Vagina (tissue), 2 donors: ENCODE measurements at places on chromosomes 7 and 10. TPM values are rescaled to one million over a fixed set of nuclear protein-coding genes. Genes with fewer than 3 reads are reported as not detected.

The TMEM270 gene
- total RNA-seq, result not detected

The CDH23 gene
- 10.3 TPM for total RNA-seq

The ZP3 gene
- 2.7 TPM for total RNA-seq

The UTF1 gene
- total RNA-seq, result not detected

The PSTK gene
- 8.6 TPM for total RNA-seq

The CASP7 gene
- total RNA-seq, result 13.8 TPM

The ETV1 gene
- 4.2 TPM for total RNA-seq

The KIAA1217 gene
- 54.3 TPM for total RNA-seq

The CYP2C9 gene
- total RNA-seq, result 3.4 TPM

The VSTM2A gene
- 0.98 TPM for total RNA-seq

The LRRC17 gene
- total RNA-seq, result 2.9 TPM

The ENTPD1 gene
- total RNA-seq, result 17.7 TPM

The ELMO1 gene
- total RNA-seq, result 74.4 TPM

The ADCY1 gene
- 2.5 TPM for total RNA-seq

The VAX1 gene
- total RNA-seq, result not detected

The BTRC gene
- total RNA-seq, result 12.5 TPM

The DPP6 gene
- 7.9 TPM for total RNA-seq

The CCL24 gene
- total RNA-seq, result not detected

The SLC13A1 gene
- total RNA-seq, result not detected

The MYO3A gene
- total RNA-seq, result 0.25 TPM

The LRIT1 gene
- total RNA-seq, result not detected

The PRRT4 gene
- 7.6 TPM for total RNA-seq

The DIP2C gene
- 18.4 TPM for total RNA-seq

The SEMA3E gene
- total RNA-seq, result 4.4 TPM

The PRPS1L1 gene
- not detected for total RNA-seq

The ARID5B gene
- total RNA-seq, result 75.9 TPM

The CCDC3 gene
- total RNA-seq, result 12.8 TPM

The PLEKHA8 gene
- total RNA-seq, result 12.3 TPM

The TMEM196 gene
- not detected for total RNA-seq

The UCMA gene
- not detected for total RNA-seq

The OGDHL gene
- 3.4 TPM for total RNA-seq

The MSMB gene
- total RNA-seq, result not detected

The THSD7A gene
- total RNA-seq, result 9.3 TPM

The GNAI1 gene
- total RNA-seq, result 50.6 TPM

The NCAPG2 gene
- total RNA-seq, result 9.6 TPM

The ACTL6B gene
- 0.49 TPM for total RNA-seq

The AKR1C4 gene
- not detected for total RNA-seq

The CCL26 gene
- not detected for total RNA-seq

The TMEM184A gene
- 129 TPM for total RNA-seq

The PSD gene
- total RNA-seq, result 6.4 TPM

The LIPF gene
- total RNA-seq, result not detected

The CYP26C1 gene
- not detected for total RNA-seq

The LRCH4 gene
- total RNA-seq, result 72.2 TPM

The COL26A1 gene
- not detected for total RNA-seq

The STX1A gene
- total RNA-seq, result 17.2 TPM

The DOCK1 gene
- 64.6 TPM for total RNA-seq

The TMEM178B gene
- 1.2 TPM for total RNA-seq

The TMEM72 gene
- total RNA-seq, result not detected

The AEBP1 gene
- total RNA-seq, result 321 TPM

The CTAGE6 gene
- total RNA-seq, result 1.7 TPM
